Mesenchymal stem cell (in vitro differentiated cells and primary cell): ENCODE measurements at places on chromosomes 1 and 21.

- no peak for DNase-seq
Observed at GRCh38 chr1:63936276-63936675, 162.5 kb downstream of the ROR1 start.

GRCh38 chr1:78340006-78340405, 150.8 kb upstream of the PTGFR start:
- DNase-seq, result peak; percentile 47

GRCh38 chr1:220786057-220786336, 716 bp upstream of the MTARC1 start:
- DNase-seq, result no peak

DNA sequence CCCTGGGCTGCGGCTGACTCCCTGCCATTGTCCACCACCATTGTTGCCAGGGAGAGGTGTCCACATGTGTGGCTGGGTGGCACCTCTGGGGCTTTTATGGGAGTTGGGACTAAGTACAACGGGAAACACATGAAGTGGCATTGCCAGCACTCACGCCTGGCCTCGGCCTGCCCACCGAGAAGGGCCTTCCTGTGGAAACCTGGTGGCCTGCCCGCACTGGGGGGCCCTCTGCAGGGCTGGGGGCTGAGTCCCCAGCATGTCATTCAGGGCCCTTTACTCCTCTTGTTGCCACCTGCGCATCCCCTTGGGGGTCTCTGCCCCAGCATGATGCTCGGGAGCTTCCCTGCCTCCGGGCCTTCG, 35.5 kb upstream of the RUNX3 start:
- DNase-seq, result no peak

GRCh38 chr1:204240233-204240632, 26.4 kb upstream of the GOLT1A start:
- no peak for DNase-seq

DNA sequence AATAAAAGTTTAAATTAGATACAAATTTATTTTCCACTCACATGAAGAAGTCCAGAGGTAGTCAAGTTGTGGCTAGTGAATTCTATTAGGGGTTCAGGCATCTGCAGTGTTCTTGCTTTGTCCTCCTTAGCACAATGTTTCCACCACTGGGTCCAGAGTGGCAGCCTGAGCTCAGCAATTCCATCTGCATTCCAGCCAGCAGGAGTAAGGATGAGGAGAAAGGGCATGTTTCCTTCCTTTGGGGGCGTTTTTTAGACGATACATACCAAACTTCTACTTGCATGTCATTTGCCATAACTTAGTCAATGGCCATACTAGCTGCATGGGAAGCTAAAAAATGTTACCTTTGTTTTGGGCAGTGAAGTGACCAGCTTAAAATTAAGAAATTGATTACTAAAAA, 98.5 kb upstream of the VANGL1 start:
- no peak for DNase-seq

- no peak for DNase-seq
Observed at GRCh38 chr1:214164173-214164572, 116.8 kb upstream of the SMYD2 start.

DNA sequence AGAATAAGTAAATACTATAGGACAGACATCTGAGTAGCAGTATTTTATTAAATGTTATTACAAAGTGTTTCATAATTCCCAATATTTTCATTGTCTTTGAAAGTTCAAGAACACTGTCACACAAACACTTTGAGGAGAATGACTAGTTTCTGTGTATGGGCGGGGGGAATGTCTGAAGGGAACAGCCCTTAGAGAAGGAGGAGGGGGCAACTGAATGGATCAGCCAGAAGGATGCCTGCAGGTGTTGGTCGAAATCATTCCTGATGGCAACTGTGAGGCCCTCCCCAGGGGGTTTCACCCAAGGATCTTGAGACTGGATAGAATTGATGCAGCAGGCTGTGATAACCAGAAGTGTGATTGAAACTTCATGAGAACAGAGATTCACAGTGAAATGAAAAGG, 223.2 kb upstream of the C1orf87 start:
- no peak for DNase-seq

DNA sequence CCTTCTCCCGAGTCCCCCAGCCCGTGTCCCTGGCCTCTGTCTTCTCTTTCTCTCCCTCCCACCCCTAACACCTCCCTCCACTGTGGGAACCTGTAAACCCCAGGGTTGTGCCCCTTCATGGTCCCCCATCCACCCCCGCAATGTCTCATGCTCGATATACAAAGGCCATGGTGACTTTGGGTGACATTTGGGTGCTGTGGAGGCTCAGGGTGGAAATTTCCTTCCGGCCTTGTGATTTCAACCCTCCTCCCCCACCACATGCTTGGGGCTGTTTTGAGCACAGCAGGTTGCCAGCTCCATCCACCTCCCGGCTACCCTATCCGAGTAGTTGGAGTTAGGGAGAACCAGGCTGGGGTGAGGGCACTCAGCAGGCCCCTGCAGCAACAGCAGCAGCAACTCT, 25.7 kb upstream of the VPS13D start:
- DNase-seq, result no peak

- DNase-seq, result peak; percentile 56
Observed at GRCh38 chr1:185961664-185962063, 227.5 kb downstream of the HMCN1 start.

GRCh38 chr1:31435471-31436409, 22.7 kb downstream of the SERINC2 start:
- DNase-seq, result no peak

- DNase-seq, result no peak
Observed at GRCh38 chr1:89133747-89134146, 7.8 kb upstream of the GBP2 start.

- peak; percentile 88 for DNase-seq
Observed at GRCh38 chr1:150922519-150922975, 3.6 kb upstream of the SETDB1 start.

GRCh38 chr1:241622669-241623068, 17.5 kb downstream of the CHML start:
- DNase-seq, result no peak

- no peak for DNase-seq
Observed at GRCh38 chr1:50252196-50252595, 143.5 kb downstream of the ELAVL4 start.

DNA sequence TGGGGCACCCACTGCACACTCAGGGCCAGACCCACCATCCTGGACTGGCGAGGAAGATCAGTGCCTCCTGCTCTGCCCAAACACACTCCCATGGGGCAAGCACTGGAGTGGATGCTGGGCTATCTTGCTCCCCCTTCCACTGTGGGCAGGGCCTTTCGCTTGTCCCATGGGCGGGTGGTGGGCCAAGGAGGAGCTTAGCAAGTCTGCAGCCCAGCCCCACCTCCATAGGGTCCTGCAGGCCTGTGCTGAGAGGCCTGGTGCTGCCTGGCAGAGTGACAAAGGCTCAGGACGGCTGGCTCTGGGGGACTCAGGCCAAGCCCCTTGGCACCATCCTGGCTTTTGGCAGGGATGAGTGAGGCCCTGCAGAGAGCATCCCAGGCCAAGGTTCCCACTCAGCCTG, 89.4 kb downstream of the PTPRU start:
- DNase-seq, result no peak
